ENCODE measurements at places on chromosomes 5 and 9.

DNA sequence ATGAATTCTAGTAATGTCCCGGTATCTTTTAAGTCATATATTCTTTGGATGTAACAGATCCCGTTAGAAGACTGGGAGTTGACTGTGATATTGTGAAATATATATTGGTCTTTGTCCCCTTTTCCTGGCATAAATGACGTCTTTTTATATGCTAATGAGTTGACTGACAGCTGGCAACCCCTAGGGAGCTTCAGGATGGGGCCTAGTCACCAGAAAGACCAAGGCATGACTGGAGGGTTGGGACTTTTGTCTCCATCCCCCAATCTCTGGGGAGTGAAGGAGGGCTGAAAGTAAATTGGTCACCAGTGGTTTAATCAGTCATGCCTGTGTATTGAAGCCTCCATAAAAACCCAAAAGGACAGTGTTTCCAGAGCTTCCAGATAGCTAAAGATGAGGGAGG lies 241.6 kb downstream of the PJA2 start:
- DNase-seq, result no peak

- DNase-seq, result no peak
Observed at GRCh38 chr5:10293907-10294662, 13.6 kb downstream of the CMBL start.

GRCh38 chr5:5613261-5613990 lies 190.9 kb downstream of the ICE1 start:
- no peak for DNase-seq

DNA sequence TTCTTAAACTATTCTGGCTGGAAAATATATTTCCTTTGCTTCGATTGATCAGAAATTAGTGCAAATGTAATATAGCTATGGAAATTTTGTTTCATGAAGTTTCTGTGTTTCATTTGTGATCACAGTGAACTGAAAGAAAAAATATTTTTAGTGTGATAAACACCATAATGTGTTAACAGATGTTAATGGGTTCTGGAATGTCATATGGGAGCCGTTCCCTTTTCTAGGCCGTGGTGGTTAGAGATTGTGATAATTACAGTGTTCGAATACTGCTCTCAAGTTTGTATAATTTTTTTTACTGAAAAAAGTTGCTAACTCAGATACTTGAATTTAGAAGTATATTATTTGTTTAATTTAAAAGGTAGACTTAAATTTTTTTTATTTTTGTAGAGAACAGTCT lies 19.3 kb downstream of the GAPVD1 start:
- no peak for DNase-seq

- no peak for DNase-seq
Observed at GRCh38 chr9:99353408-99353807, 131.3 kb downstream of the SEC61B start.

GRCh38 chr9:93675336-93676150 lies 99.2 kb downstream of the PHF2 start:
- DNase-seq, result no peak

- no peak for DNase-seq
Observed at GRCh38 chr5:109945097-109945678, 255.5 kb downstream of the MAN2A1 start.

GRCh38 chr5:21085791-21086190 lies 1097.8 kb upstream of the CDH18 start:
- no peak for DNase-seq

DNA sequence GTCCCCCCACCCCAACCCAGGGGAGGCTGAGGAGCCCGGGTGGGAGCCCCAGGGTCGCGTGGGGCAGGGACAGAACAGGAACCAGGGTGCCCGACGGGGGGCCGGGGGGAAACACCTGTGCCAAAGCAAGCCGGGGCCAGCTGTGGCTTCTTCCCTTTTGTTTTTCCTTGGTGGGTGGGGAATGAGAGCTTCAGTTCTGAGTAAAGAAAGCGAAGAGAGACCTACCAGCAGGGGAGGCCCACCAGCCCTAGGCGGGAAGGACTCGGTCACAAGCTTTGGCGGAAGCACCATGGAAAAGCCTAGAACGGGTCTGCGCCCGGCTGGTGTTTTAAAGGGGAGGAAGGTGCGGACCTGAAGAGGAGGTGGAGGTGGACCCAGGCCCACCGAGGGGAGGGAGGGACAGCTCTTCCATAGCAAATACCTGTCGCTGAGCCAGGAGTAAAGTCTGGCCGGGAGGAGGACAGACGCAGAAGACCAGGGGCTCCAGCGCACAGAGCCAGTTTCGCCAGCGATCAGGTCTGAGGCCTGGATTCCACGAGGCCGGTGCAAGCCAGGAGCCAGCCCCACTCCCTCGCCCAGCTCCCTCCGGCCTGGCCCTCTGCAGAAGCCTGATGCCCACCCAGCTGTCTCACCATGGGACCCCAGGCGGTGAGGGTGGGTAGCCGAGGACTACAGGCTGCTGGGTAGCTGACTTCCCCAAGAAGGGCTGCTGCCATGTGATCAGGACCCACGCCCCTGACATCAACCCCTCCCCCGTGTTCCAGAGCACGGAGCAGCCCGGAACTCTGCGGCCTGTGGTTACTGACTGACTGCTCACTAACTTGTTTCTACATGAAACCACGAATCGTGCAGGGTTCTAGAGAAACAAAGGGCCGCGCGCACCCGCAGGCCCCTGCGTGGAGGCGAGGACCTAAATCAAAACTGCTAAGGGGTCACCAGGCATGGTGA lies 849 bp upstream of the MGAT1 start:
- DNase-seq, result peak; percentile 83

GRCh38 chr5:139746691-139747582 lies 48.7 kb upstream of the PSD2 start:
- DNase-seq, result peak; percentile 72

DNA sequence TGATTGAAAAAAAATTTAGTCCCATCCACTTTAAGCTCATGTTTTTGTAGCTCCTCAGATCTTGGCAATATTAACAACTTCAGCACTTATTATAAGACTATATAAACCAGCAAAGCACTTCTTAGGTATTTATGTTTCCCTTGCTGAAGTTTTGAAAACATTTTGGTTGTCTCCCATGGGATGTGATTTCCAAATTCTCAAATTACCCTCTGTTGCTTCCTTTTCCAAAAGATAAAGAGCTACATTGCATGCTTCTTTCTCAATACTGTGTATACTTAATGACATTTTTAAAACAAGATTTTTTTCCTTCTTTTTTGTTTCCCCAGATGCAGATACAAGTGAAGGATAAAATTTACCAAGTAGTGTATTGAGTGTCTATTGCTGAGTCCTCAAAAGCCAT lies 567.1 kb downstream of the CSNK1G3 start:
- no peak for DNase-seq

DNA sequence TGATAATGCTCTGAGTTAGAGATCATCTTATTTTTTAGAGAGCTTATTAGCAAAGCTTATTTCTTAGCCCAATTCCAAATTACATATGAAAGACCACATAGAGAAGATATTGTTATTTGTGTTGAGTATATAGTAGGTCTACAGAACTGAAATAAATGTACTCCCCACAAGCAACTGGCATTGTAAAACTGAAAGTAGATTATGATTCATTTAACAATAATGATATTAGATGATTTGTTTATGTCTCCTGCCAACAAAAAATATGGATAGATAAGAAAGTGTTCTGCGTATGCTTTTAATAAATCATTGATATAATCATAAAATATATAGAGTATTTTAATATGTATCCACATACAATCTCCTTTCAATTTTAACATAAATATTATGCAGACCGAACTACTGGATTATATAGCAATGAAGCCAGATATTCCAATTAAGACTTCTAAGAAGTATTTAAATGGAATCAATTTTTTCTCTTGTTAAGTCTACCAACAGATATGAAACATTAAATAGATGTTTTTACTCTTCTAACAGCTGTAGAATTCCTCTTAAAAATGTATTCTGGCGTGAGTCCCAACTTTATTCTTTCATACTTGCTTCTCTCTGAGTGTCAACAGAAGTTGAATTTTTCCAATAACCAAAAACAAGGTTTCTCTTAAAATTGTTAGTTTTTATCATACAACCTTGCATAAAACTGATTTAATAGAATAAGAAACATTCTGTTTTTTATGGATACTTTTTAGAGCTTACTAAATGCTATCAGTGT lies 15.6 kb upstream of the DAB2 start:
- DNase-seq, result no peak

DNA sequence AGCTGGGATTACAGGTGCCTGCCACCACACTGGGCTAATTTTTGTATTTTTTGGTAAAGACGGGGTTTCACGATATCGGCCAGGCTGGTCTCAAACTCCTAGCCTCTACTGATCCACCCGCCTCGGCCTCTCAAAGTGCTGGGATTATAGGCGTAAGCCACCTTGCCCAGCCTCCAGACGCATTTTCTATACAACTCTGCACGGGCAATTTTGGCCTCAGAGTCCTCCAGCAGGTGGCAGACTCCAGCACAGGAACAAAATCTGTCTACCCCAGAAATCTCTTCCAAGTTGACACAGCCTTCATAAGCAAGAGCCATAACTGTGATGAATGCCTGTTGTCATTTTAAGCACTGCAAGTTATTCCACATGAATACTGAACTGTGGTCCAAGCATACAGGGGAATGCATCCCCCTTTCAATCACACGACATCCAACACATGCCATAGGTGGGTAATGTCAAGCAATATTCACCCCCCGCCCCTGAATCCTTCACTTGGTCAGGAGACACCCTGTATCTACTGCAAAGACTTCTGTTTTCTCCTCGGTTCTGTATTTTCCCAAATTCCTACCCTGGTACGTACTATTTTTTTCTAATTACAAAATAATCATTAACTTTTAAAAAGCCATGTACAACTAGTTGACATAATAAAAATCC lies 50.8 kb downstream of the ALDH7A1 start:
- peak; percentile 40 for DNase-seq

- no peak for DNase-seq
Observed at GRCh38 chr5:96338091-96338490, 95.0 kb downstream of the PCSK1 start.

GRCh38 chr9:87533271-87533670 lies 35.6 kb downstream of the DAPK1 start:
- no peak for DNase-seq

DNA sequence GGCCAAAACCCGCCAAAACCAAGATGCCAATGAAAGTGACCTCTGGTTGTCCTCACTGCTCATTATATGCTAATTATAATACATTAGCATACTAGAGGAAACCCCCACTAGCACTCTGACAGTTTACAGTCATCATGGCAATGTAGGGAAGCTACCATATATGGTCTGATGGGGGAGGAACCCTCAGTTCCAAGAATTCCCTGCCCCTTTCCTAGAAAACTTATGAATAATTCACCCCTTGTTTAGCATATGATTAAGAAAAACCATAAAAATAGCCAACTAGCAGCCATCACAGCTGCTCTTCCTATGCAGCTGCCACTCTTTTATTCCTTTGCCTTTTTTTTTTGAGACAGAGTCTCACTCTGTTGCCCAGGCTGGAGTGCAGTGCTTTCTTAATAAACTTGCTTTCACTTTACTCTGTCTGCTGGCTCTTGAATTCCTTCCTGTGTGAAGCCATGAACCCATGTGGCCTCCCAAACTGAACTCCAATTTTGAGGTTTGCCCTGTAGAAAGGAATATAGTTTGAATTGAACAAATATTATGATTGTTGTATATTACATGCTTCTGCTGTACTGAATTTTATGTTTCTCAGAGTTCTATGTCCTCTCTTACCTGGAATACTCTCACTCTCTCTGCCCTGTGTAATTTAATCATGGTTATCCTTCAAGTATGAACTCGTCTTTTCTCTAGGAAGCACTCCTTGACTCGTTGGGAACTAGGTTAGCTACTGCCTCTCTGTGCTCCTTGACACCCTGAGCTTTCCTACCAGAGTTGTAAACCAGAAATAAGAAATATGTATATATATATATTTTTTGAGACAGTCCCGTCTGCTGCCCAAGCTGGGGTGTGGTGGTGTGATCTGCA lies 59.8 kb downstream of the KIAA1958 start:
- no peak for DNase-seq

DNA sequence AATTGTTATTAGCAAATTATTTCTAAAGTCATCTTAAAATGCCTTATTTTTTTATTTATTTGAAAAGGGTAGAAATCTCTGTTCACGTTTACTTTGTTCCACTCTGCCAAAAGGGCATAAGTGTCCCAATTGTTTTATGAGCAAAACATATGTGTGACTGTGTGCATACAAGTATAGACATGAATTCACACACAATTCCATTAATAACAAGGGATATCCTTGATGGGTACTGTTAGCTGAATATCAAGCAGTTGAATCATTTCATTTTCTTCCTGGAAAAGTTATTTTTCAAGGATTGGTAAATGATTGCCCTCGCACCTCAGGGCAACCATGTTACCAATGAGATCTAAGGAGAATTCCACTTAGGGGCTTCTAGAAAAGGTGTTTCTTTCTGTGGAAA lies 92.1 kb upstream of the TAF11L2 start:
- DNase-seq, result no peak

DNA sequence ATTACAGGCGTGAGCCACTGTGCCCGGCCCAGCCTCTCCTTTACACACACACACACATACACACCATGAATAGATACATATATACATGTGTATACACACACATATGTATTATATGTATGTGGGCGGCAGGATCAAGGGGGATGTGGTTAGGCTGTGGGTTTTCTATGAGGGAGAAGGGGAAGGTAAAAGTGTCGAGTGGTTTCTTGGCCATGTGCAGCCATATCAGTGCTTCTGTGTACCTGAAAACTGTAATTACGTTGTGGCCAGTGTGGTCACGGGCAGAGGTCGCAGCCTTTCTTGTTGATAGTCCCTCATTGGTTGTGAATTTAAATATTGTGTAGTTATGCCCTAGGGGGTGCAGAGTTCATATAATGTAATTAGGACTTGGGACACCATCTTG lies 16.5 kb downstream of the CDK20 start:
- DNase-seq, result no peak

DNA sequence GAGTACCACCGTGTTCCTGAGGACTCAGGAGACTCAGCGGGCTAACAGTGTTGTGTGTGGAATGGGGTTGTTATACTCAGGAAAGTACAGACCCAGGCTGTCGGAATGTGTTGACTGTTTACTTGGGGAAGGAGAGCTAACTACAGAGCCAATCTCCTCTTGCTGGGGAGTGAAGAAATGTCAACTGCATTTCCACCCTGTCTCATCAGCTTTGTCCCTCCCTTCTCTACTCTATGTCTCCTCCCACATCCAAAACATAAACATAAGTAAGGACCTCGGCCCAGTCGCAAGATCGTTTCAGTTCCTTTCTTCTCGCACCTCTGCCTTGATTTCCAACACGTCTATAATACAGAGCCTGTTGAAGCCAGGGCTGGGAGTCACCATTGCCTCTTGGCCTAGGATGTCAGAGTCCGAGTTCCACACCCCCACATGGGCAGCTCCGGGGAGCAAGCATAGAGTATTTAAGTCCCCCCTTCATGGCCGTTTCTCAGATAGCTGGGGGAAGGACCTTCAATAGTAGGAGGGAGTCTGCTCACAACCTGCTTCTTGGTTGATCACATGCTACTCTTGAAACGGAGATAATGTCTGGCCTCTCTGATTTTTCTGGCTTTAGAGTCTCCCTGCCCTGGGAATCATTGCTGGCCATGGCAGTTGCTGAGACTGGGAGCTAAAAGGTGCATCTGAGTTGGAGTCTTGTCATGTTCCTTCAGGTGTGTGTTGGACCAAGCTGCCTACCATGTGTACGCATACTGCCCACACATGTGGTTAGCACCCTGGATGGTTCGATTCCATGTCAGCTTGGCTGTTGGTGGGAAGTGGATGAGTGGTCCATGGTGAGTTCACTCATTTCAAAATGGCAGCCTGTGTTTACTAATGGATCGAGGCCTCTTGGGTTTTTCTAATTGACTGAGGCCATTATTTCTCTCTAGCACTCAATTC lies 147.3 kb downstream of the MTX3 start:
- DNase-seq, result no peak
